KBM-7 (cell line): ENCODE measurements at places on chromosomes 3 and 15.

GRCh38 chr3:58492494-58492905 lies 604 bp downstream of the KCTD6 start:
- DNase-seq, result no peak

GRCh38 chr3:95352471-95352870 lies 1289.6 kb downstream of the NSUN3 start:
- DNase-seq, result no peak

DNA sequence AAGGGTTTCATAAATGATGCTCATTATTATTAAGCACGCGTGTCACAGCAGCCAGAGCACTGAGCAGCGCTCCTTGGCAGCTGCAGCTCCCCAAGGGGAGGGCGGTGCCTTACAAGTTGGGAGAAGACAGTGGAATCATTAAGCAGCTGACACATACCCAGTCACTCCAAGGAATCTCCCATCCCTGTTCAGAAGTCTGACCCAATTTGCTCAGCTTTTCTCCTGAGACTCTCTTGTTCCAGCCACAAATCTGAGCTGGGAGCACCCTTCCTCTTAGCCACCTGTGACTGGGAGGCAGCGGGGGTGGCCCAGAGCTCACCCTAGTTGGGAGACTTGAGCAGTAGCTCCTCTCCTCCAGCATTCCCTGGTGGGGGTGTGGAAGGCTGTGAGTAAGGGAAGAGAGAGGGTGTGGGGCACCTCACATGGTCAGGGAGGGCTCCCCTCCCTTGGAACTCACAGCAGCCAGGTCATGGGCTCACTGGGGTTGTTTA lies 64.3 kb downstream of the DUT start:
- DNase-seq, result no peak

GRCh38 chr3:10466186-10466585 lies 39.2 kb downstream of the ATP2B2 start:
- DNase-seq, result no peak

GRCh38 chr3:156207802-156208685 lies 87.7 kb downstream of the KCNAB1 start:
- no peak for DNase-seq
